DND-41 (cell line): ENCODE measurements at places on chromosomes 1 and 21.

- DNase-seq, result no peak
These were observed 48.4 kb downstream of the STX6 start for GRCh38 chr1:180974236-180974635.

DNA sequence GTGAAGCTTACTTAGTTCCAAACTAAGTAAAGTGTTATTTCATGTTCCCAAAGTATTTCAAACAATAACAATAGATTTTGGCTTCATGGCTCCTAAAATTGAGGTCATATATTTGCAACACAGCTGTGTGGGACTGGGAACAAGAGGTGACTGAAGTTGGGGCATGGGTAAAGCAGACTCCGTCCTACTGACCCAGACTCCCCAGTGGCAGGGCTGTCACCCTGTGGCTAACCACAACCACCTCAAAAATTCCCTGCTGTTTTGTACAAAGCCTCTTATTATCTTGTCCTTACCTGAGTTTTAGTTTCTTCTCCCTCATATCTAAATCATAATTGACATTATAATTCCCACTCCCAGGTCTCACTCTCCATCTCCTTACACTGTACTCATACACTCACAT, 117.6 kb downstream of the PTGER3 start:
- DNase-seq, result no peak

GRCh38 chr1:25927521-25928265, 21.5 kb upstream of the STMN1 start:
- DNase-seq, result no peak

DNA sequence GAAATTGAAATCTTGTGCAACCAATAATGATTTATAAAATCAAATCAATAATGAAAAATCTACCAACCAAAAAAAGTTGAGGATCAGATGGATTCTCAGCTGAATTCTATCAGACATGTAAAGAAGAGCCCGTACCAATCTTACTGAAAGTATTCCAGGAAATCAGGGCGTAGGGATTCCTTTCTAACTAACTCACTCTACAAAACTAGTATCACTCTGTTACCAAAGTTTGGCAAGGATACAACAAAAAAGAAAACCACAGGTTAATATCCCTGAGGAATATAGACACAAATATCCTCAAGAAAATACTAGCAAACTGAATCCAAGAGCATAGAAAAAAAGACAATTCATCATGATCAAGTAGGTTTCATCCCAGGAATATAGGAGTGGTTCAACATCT, 52.8 kb upstream of the ADGRL4 start:
- no peak for DNase-seq
